ENCODE measurements at places on chromosomes 4 and X.
A peak's percentile ranks its signal among the peaks of the same experiment; 100 is the strongest.

GRCh38 chr4:87078987-87079486 is 141.4 kb downstream of the KLHL8 start:
- peak; percentile 84 for DNase-seq

GRCh38 chr4:141248029-141248428 is 27.3 kb downstream of the ZNF330 start:
- DNase-seq: no peak

- no peak for DNase-seq
Observed at GRCh38 chr4:167424341-167425256, 190.3 kb upstream of the SPOCK3 start.

DNA sequence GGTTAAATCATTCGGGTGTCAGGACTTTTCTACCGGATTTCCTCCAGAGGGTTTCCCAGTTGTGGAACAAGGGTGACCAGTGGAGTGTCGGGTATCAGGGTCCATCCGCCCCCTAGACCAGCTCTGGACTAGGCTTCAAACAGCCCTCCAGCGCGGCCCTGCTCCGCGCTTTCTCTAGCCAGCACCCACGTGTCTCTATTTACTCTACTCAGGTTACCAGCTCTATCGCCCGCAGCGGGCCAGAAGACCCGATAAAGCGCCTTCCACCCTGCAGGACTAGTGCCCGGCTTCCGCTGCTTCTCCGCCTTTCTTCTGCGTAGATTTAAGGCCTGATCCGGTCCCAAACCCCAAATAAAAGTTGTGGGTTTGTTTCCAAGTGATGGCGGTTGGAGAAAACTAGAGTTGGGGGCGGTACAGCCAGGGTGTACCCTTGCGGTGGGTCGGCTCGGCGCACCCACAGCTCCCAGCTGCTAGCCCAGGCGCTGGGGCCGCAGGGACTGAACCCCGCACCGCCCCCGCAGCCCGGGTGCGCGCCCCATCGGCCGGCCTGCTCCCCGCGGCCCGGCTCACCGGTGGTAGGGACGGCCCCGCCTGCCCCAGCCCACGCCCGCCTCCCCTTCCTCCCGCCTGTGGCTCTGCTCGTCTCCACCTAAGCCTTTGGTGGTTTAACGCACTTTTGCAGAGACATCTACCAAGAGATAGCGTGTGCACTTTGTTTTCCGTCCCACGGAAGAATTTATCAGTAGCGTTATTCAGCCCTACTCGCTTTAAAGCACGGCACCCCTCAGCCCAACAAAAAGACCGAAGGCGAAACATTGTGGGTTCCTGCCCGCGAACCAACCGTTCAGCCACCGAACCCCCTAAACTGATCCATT is 2.1 kb downstream of the LEF1 start:
- DNase-seq: no peak

GRCh38 chr4:53195815-53196661 is 169.8 kb downstream of the SCFD2 start:
- DNase-seq: no peak

DNA sequence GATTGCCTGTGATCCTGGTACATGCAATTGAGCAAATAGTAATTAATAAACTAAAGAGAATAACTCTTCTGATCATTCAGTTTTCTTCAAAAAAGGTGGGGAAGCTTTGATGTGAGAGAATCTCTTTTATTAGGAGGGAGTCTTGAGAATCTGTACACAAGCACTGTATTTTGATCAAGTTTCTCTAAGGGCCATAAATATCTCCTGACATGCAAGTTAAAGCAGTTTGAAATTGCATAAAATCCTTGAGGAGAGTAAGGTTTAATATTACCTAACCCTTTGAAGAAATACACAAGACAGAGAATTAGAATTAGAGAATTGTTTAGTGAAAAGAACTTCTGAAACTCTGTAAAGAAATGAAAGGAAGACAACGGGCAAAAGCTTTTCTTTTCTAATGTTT is 326.9 kb downstream of the FAT4 start:
- no peak for DNase-seq

GRCh38 chr4:55781341-55781740 is 38.2 kb upstream of the EXOC1L start:
- DNase-seq: no peak

DNA sequence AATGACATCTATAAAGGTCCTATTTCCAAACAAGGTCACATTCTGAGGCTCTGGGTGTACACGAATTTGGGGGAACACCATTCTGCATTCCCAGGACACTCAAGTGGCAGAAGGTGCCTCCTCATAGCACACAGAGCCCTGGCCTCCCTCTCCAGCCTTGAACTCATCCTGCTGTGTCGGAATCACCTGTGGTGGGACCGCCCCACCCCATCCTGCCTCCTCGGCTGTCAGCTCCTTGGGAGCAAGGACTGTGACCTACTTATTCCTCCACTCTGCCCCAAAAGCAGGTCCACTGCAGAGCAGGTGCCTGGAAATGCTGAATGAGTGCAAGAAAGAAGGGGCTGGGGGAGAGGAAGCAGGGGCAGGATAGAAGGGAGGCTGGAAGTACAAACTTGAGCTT is 33.5 kb downstream of the HTRA3 start:
- no peak for DNase-seq

GRCh38 chrX:43643201-43643600 is 12.9 kb upstream of the MAOA start:
- no peak for DNase-seq

- no peak for DNase-seq
Observed at GRCh38 chr4:83599183-83599582, 63.3 kb downstream of the GPAT3 start.

- no peak for DNase-seq
Observed at GRCh38 chr4:144450526-144450925, 195.4 kb upstream of the HHIP start.

DNA sequence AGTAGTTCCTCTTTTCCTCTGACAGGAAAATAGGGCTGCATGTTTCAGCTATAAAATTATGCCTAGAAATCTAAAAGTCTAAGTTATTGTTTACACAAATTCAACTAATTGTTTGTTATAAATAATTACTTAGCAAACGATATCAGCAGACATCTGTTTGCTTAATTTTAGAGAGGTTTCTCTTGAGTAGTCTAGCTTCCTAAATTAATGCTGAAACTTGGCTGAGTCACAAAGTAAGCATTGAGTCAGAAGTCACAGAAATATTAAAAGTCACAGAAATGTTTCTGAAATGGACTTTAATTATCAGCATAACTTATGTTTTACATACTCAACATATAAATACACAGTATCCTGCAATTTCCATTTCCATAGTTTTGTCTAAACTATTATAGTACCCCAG is 1044.0 kb downstream of the CCSER1 start:
- no peak for DNase-seq

DNA sequence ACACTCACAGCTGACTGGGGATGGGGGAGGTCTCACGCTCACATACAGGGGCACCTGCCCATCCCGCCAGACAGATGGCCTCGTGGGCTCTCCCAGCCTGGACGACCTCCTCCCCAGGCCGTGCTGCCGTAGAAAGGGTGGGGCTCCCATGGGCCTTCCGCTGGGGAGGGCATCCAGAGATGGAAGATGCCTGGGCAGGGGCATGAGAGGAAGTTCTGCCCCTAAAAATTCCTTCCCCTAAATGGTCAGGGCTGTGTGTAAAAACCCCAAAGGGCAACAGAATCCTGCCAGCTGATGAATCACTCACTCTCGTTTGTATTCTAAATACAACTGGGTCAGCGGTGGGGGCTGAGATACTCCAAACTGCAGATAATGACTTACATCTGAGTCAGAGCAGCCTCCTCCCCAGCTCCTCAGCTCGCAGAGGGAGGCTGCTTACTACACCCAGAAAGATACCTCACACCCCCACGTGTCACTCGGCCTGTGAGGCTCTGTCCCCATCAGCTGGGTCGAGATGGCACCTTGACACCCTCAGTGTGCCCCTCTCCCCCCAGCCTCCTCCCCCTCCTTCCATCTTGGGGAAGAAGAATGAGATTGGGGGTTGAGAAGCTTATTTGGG is 10.1 kb downstream of the WDR1 start:
- DNase-seq: peak; percentile 97

- no peak for DNase-seq
Observed at GRCh38 chr4:59987289-59987688, 1212.8 kb upstream of the ADGRL3 start.

- no peak for DNase-seq
Observed at GRCh38 chr4:13461191-13461905, 22.8 kb downstream of the RAB28 start.

DNA sequence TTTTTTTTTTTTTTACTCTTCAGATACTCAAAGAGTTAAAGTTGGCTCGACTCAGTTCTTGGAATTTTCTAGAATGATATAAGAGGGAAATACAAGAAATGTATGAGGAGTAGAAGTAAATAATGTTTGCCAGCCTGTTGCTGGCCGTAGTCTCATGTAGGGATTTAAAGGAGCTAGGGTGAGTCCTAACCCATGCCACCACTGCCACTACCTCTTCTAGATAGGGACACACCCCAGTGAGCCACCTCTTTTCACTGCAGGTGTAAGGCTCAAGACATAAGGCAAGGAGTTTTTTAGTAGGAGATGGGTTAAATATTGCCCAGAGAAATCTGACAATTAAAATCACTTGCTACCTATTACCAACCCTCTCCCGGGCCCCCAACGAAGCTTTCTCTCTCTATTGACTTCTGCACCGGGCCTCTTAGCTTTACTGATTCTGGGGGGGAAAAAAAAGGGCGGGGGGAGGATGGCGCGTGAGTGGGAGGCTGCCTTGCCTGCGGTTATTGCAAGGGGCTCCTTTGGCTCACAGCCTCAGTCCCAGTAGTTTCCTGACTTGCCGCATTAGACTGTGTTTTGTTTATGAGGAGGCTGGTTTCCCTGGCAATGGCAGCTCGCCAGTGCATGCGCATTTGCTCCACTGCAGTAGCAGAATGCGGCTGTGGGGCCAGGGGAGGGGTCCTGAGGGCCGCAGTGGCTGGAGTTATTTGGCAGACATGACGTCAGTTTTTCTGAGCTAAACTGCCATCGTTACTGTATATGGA is 3.0 kb downstream of the LINC00632 start:
- peak; percentile 62 for DNase-seq

- DNase-seq: no peak
Observed at GRCh38 chr4:134189480-134189879, 12.1 kb downstream of the PABPC4L start.

DNA sequence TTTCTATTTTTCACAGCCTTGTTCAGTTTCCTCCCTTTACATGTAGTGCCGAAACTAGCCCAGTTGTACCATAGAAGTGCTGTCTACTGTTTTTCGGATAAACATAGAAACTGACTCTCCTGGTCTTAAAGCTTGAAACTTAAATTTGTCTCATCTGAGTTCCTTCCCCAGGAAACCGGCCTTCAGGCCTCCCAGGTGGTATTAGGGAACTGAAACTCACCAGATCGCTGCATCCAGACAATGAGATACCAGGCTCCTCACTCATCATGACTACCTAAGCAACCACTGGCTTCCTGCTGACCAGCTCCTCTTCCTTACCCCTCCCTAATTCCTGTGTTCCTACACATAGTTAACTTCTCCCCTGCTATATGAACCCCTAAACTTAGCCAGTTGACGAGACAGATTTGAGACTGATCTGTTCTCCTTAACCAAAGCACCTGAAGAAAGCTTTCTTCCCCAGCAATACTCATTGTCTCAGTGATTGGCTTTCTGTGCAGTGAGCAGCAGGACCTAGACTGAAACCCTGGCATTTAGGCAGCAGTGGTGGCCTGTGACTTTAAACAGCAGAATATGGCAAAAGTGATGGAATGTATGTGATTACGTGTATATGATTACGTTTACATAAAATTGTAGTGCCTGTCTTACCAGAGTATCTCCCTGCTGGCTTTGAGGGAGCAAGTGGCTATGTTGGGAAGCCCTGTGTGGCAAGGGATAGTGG is 959.1 kb upstream of the LCORL start:
- no peak for DNase-seq

- DNase-seq: no peak
Observed at GRCh38 chr4:165010991-165011390, 20.8 kb upstream of the TRIM60 start.

GRCh38 chrX:50812995-50813842 is 775 bp downstream of the SHROOM4 start:
- peak; percentile 58 for DNase-seq

DNA sequence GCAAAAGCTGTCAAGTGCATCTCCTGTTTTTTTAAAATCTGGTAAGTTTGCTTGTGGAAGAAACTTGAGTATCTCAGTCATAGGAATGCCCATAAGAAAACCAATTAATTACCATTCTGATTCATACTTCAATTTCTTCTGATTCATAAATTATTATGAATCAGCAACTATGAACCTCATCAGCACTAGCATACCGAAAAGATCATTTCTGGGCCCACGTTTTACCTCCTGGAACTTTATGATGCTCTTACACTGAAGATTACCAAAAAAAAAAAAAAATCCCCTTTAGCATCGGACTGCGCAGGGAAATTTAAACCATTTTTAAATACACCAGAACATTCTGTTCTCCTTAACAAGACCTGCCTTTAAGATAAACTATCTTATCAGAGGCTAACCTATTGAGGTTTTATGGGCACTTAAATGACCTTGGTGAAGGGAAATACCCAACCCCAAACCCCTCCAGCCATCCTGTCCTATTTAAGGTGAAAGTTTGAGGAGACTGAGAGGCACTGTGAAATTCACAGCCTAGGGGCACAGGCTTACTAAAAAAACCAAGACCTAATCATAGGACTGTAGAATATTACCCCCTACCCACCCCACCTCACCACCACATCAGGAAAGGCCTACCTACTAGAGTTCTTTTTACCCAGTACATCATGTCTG is 38.2 kb upstream of the ABCG2 start:
- no peak for DNase-seq

GRCh38 chrX:64205441-64205734 is at the start of gene AMER1:
Gene AMER1 (minus strand): TSS chrX:64205708. CDS start chrX:64193286, 12,422 bp downstream.
- DNase-seq: no peak

GRCh38 chr4:98574816-98575215 is 83.6 kb downstream of the TSPAN5 start:
- no peak for DNase-seq

- DNase-seq: no peak
Observed at GRCh38 chrX:134865682-134866255, 125.0 kb upstream of the SMIM10 start.

DNA sequence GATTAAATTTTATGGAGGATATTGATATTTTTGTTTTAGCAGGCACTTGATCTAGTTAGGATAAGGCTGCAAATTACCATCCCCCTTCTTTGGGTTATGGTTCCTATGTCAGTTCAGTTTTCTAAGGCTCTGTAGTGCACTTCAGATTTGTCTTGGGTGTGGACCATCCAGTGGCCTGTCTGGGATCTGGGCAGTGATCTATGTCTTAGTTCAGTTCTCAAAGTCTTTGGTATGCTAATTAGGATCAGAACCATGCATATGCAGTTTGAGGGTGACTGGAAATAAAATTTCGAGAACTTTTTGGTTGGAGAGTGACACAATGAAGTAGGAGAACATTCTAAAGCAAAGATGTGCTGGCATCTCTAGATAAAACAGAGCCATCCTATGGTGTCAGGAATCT is 388.2 kb downstream of the MID1IP1 start:
- DNase-seq: no peak

Measured in right atrium auricular region (tissue), 2 donors.